ENCODE measurements at places on chromosomes 4 and X. TPM values are rescaled to one million over a fixed set of nuclear protein-coding genes. Genes with fewer than 3 reads are reported as not detected.

TMPRSS11B gene
- total RNA-seq: not detected

SCML1 gene
- 14.2 TPM for total RNA-seq

GRCh38 chr4:176779421-176779820, 13.3 kb downstream of the VEGFC start:
- H3K27ac ChIP-seq: no peak overlapping the region
- no peak overlapping the region for H3K4me3 ChIP-seq
- peaks cover 3% of the 10 kb centered on the region for H3K27me3 ChIP-seq
- DNase-seq: no peak
- H3K36me3 ChIP-seq: no peaks in the 10 kb centered on the region
- no peaks in the 10 kb centered on the region for H3K4me1 ChIP-seq

- H3K4me1 ChIP-seq: no peaks in the 10 kb centered on the region
- no peak for DNase-seq
- H3K36me3 ChIP-seq: no peaks in the 10 kb centered on the region
- no peak overlapping the region for H3K27ac ChIP-seq
Observed at GRCh38 chrX:150157291-150157690, 205.8 kb upstream of the MAMLD1 start.

Data from liver (tissue), 10 donors.